Central memory CD8-positive, alpha-beta T cell (primary cell): ENCODE measurements at places on chromosomes 12 and 14.

DNA sequence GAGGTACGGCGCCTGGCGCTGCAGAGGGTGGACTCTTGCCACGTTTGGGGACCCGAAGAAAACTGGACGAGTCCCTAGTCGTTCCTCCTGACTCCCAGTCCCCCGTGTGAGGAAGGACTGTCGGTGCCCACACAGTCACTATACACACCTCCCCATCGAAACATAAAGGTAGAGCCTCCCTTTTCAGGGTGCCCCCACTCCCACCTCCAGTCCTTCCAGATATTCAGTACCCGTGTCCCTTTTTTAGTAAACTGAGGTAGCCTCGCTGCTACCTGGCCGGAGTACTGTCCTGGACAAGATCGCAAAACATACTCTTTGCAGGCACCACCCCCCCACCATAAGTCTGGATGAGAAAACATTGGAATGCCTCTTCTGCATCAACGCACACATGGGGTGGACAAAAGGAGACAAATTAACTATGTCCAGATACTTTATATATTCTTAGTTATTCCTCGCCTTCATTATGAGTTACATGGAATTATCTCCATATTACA lies 610 bp upstream of the KMT2D start:
- DNase-seq, result no peak

DNA sequence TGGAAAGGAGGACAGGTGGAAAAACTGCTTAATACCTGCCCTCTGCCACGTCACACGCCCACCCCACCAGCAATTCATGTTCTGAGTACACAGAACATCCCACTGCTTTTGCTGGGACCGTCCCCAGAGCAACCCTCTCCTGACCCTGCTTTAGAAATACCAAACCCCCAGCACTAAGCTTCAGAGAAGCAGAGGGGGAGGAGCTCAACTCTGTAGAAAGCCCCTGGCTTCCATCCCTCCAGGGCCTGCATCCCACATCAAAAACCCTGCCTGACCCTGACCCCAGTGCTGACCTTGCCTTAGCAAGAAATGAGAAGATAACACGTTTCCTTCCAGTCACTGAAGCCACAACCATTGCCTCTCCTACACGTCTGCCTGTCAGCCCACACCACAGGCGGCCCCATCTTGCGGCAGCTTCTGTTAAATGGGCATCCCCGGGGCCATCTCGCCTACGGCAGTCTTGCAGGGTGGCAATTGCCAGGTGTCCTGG lies 19.7 kb downstream of the VDR start:
- DNase-seq, result no peak

- DNase-seq, result no peak
Measured at GRCh38 chr12:5096241-5096924, 52.7 kb downstream of the KCNA5 start.

DNA sequence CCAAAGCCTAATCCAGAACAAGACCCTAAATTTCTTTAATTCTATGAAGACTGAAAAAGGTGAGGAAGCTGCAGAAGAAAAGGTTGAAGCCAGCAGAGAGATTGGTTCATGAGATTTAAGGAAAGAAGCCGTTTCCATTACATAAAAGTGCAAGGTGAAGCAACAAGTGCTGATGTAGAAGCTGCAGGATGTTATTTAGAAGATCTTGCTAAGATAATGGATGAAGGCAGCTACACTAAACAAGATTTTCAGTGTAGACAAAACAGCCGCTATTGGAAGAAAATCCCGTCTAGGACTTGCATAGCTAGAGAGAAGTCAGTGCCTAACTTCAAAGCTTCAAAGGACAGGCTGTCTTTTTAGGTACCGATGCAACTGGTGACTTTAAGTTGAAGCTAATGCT lies 65.4 kb upstream of the AMIGO2 start:
- no peak for DNase-seq

DNA sequence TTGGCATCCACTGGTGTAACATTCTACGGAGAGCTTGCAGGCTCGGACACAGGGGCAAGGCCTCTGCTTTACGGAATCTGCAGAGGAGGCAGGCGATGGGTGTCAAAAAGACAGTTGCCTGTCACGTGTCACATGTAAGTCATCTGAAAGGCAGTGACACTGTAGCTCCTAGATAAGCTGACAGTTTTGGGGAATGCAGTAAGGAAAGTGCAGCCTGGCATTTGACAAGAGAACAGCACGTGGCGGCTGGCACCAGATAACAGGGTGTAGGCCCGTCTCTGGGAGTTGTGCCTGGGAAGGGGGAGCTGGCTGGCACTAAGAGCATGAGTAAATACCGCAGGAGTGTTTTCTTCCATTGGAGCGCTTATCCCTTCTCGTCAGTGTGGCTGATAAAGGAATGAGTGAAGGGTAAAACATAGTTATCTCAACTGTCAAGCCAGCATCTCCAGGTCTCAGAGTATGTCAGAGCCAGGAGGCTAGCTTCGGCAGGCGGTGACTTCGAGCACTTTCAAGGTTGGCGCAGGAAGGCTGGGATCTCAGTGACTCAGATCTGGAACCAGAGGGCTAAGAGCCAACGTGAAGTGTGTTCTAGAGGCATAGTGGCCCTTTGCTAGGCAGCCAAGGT lies 26.1 kb downstream of the ADCK1 start:
- no peak for DNase-seq

DNA sequence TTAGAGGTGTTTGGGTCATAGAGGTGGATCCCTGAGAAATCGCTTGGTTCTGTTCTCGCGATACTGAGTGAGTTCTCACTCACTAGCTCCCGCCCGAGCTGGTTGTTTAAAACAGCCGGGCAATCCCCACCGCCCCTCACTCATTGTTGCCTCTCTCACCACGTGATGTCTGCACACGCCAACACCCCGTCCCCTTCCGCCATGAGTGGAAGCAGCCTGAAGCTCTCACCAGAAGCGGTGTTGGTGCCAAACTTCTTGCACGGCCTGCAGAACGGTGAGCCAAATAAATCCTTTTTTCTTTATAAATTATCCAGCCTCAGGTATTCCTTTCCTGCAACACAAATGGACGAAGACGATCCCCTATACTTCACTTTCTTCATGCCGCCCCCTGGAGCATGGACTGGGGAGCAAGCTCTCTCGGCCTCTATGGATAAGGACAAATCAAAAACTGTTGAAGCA lies 45.4 kb upstream of the CCND2 start:
- DNase-seq, result no peak

DNA sequence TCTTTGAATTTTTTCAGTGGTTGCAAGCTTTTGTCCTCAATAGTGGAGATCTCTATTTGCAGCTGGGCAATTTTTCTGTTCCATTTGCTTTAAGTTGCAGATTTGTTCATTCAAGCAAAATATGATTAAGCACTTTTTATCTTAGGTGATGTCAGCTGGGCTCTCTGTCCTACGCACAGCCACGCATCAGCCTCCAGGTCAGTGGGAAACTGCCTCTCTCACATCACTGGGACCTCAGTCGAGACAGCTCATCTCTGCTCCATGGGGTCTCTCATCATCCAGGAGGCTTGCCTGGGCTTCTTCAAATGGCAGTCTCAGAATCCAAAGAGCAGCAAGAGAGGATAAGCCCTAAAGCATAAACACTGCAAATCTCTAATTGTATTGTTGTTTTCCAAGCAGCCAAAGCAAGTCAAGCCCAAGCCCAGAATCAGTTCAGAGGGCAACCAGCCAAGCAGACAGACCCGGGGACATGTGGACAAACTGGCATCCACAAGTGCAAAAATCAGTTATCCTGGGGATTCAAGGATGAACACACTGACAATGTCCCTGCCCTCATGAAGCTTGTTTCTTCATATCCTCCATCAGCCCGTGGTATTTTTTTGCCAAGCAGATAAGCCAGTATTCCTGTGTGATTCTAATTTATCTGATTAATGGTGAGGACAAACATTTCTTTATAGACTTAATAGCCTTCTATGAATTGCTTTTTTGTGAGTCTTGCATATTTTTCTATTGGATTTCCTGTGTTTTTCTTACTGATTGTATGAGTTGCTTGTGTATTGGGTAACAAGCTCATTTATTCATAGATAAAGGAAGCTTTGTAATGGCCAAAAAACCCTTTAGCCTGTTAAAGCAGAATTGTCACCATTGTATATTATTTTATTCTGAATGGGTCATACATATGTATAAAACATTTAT lies 262.5 kb downstream of the GXYLT1 start:
- DNase-seq, result no peak

DNA sequence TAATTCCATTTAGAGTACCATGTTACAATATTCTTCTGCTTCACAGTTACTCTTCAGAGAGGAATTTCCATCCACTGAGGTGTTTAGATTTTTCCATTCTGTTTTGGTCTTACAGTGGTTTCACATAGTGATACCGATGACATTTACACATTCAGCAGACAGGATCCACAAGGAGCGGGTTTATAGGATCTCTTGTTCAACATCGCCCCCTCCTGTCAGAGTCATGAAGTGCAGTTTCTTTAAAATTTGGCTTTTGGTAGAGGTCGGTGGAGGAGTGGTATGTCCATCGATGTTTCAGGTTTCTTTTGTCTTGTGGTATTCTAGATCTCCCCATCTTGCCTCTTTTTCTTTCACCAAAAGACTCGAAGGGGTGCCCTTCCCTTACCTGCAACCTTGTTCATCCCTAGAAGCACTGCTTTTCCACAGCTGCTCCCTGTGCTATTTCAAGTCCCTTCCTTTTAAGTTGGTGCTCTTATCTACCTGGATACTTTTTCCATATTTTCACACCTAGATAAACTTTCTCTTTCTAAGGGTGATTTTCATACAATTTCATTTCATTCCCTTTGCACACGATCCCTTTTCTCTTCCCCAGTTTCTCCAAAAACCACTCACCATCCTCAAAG lies 181.3 kb downstream of the ITPR2 start:
- no peak for DNase-seq

DNA sequence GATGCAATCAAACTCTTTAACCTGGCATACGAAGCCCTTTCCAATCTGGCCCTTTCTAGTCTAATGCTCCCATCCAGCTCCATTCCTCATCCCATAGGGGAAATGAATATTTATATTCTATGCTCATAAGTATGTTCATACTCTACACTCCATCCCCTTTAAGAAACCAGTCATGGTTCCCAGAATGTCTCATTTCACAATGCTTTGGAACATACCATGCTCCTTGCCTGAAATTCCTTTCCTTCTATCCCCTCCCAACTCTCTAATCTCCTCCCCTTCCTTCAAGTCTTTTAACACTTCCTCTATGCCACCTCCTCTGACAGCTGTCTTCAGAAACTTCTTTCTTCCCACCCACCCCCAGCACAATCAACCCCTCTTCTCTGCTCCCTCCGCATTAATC lies 207.0 kb upstream of the CAND1 start:
- no peak for DNase-seq

DNA sequence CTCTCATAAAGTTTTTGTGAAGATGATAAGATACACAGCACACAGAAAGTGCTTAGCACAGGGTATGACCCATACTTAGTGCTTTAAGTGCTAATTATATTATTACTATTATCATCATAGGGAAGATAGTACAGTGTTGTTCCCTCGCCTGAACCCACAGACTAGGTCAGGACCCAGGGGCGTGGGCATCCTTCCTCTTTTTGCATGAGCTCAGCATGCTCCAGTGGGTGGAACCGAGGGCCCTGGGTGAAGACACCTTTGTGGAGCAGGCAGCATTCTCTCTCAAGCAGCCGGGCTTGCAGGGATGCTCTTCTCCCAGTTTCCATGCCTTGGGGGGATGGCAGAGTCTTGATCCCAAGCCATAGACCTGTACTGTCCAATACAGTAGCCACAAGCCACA lies 34.8 kb downstream of the CRACR2A start:
- no peak for DNase-seq

DNA sequence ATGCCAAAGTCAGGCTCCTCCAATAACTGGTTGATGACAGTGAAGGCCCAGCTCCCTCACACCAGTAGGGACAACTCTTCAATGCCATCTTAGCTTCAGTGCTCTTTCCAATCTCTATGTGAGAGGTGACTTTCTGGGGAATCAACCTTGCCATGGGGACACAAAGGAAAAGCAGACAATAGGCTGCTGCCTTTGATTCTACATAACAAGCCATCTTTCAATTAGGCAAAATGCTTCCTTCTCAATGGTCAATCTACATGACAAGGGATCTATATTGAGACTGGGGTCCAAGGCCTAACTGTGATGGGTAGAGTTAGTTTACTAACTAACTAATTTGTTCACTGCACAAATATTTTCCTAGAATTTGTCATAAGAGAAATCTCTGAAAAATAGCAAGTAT lies 1417.5 kb upstream of the SEL1L start:
- DNase-seq, result no peak
